ENCODE measurements at places on chromosomes 13 and 19.

DNA sequence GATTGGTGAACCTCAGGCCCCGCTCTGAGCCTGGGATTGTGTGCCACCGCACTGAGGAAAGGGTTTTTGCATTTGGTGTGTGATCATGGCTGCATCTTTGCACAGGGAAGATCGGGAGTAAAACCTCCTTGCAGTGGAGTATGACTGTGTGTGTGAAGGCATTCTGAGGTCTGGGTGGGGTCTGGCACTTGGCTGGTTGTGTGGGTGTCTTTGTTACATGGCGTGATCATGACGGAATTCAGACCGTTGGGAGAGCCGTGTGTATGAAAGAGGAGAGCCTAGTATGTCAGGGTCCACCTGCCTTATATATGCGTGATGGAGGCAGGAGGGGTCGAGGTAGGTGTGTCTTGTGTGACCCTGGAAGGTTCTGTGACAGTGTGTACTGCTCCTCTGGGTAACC is 740 bp upstream of the BEST2 start:
- no peak for DNase-seq

- no peak for DNase-seq
Observed at GRCh38 chr19:16094360-16095070, 17.2 kb upstream of the RAB8A start.

GRCh38 chr19:30091456-30091855 is 149.4 kb downstream of the URI1 start:
- DNase-seq = no peak

DNA sequence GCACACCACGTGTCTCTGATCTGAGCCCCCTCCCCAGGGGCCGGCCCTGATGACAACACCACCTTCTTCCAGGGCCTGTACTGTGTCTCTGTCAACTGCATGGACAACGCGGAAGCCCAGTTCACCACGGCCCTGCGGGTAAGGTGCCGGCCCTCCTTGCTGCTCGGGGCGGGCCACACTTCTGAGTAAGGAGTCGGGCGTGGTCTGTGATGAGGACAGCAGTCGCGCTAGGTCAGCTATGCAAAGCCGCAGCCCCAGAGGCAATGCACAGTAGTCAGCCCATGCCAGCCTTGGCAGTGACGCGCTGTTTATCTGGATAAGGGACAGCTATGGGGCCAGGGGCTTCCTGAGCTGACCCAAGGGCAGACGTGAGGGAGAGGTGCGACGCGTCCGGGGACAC is 24.6 kb downstream of the MAU2 start:
- DNase-seq = no peak

DNA sequence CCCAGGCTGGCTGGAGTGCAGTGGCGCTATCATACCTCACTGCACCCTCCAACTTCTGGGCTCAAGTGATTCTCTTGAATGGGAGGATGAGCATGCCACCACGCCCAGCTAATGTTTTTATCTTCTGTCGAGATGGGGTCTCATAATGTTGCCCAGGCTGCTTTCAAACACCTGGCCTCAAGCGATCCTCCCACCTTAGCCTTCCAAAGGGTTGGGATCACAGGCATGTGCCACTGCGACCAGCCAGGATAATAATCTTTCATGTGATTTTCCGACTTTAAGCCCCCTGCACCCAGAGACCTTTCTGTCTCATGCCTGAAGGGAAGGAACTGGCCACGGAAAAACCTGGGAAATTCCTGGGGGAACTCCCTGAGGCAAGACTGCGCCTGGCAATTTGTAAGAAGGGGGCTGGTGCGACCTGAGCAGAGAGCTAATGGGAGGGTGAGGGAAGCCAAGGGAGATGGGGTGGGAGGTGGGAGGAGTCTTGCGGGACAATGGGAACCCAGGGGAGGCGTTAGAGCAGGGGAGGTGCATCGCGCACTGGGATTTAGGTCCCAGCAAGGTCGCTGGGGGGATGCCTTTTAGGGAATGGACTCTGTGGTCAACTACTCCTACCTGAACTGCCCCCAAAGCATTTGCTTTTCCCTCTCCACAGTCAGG is 1.2 kb upstream of the CCDC124 start:
- no peak for DNase-seq

- no peak for DNase-seq
Observed at GRCh38 chr13:79681069-79681468, 200.1 kb downstream of the NDFIP2 start.

GRCh38 chr19:38288123-38288855 is 15.8 kb upstream of the C19orf33 start:
- no peak for DNase-seq

DNA sequence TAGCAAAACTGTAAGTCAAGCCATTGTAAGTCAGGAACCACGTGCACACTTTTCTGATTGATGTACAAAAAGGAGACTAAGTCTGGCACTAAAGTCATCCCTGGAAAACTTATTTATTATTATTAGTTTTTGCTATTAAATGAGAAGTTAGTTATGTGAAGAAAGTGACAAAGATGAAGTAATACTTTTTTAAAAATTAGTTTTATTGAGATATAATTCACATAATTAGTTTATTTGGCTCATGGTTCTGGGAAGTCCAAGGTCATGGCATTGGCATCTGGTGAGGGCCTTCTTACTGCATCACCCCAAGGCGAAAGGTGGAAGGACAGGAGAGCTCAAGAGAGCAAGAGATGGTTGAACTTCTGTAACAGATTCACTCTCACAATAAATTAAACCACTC is 36.9 kb downstream of the GARRE1 start:
- no peak for DNase-seq

DNA sequence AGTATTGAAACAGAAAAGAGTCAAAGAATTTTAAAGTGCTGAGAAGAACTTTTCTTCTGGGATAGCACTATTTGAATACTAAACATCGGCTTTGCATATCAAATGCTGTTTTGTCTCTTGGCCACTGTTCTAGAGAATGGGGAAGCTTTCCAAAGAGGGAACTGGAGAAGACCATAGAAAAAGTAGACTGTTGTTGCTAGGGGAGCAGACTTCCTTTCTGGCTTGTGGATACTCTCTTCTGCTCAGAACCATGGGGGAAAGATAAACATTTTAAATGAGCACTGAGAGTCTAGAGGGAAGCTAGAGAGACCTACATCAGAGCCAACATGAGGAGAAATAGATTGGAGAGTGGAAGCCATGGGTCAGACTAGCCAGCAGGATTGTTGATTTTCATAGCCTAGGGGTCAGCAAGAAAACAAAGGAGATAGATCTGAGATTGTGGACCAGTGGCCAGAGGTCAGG is 315.7 kb downstream of the KCTD12 start:
- no peak for DNase-seq

DNA sequence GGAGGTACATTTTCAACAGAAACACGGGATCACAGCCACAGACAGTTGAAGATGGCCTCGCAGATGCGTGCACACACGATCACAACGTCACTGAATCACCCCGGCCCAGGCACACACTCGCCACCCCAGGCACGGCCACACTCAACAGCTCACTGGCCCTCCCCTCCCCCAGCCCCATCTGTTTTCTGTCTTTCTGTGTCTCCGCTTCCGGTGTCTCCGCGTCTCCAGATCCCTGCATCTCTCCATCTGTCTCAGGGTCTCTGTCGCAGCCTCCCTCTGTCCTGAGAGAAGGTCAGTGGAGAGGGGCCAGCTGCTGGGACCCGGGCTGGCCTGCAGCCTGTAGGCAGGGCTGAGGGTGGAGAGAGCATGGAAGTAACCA is 3.8 kb upstream of the ATP1A3 start:
- no peak for DNase-seq

DNA sequence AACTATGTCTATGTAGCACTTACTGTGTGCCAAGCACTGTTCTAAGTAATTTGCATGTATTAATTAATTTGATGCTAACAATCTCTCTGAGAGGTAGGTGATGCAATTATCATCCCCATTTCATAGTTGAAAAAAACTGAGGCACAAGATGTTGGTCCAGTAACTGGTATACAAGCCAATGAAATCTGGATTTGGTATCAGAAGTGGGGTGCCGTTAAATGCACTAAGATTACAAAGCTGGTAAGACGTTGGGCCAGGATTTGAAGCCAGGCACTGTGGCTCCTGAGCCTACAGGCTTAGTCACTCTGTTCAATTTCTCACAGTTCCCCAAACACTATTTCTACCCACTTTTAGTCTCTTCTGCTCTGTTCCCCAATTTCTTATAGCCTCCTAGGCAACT is 70.4 kb upstream of the CACNA1A start:
- DNase-seq = no peak

DNA sequence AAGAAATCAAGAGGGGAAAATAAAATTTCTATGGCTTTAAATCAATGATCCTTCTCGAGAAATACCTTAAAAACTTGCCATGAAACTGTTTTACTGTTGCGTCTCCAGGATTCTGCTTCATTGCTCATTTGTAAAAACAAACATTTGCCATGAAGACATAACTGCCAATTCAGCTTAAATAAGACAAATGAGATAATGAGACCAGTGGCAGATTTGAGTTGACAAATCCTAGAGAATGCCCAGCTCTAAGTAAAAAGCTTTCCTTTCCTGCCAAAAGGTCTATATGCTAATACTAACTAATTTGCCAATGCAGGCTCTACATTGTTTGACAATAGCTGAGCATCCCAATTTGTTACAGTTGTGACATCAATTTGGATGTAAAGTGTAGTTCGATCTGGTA is 400.5 kb upstream of the PCDH9 start:
- no peak for DNase-seq

All from AG04449 (cell line).